ENCODE measurements at places on chromosomes 7 and 10. TPM values are rescaled to one million over a fixed set of nuclear protein-coding genes. Genes with fewer than 3 reads are reported as not detected.

The LRRC61 gene
- total RNA-seq = 25.3 TPM

The PYROXD2 gene
- total RNA-seq = 5.1 TPM

The MMRN2 gene
- not detected for total RNA-seq

DNA sequence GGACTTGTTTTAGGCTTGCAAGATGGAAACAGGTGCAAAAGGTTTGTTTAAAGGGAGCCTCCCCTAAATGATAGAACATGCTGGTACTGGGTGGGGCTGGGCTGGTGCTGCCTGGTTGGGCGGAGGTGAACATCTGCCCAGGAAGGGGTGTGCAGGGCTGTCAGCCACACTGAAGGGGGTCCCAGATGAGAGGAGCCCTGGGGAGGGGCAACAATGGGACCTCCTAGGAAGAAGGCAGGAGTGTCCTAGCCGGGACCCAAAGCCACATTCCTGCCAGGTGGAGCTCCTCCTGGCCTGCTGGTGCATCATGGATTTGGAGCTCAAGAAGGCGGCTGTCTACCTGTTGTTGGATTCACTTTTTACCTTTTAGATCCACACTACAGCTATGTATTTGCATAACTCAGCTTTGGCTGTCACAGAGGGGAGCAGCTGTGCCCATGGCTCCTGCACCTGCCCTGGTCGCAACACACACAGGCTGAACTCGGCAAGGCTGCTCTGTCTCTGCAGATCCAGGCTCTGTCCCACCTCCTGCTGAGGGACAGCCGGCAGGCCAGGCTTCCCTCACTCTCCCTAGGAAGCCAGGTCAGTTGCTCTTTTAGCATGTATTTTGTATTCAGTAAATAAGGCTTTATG lies 59.9 kb downstream of the ADARB2 start:
- no peak overlapping the region for H3K27ac ChIP-seq
- H3K4me3 ChIP-seq = no peak overlapping the region
- H3K27me3 ChIP-seq = no peaks in the 10 kb centered on the region

DNA sequence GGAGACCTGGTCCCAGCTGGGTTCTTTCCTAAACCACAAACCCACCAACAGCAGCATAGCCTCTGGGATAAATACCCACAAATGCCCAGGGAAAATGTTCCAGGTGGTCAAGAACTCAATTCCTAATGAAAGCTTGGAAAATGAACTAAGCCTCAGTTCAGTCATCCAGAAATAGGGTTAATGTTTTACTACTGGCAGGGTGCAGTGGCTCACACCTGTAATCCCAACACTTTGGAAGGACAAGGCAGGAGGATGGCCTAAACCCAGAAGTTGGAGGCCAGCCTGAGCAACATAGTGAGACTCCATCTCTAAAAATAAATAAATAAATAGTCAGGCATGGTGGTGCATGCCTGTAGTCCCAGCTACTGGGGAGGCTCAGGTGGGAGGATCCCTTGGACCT lies 82.2 kb downstream of the SVOPL start:
- DNase-seq = no peak
- no peak overlapping the region for H3K4me3 ChIP-seq
- H3K27ac ChIP-seq = no peak overlapping the region
- no peaks in the 10 kb centered on the region for H3K27me3 ChIP-seq
- no peaks in the 10 kb centered on the region for H3K36me3 ChIP-seq

- H3K4me3 ChIP-seq = no peak overlapping the region
- H3K36me3 ChIP-seq = no peaks in the 10 kb centered on the region
- H3K4me1 ChIP-seq = no peaks in the 10 kb centered on the region
- DNase-seq = no peak
- no peak overlapping the region for H3K27ac ChIP-seq
- H3K27me3 ChIP-seq = no peaks in the 10 kb centered on the region
Measured at GRCh38 chr7:91496251-91496820, 232.1 kb downstream of the FZD1 start.

DNA sequence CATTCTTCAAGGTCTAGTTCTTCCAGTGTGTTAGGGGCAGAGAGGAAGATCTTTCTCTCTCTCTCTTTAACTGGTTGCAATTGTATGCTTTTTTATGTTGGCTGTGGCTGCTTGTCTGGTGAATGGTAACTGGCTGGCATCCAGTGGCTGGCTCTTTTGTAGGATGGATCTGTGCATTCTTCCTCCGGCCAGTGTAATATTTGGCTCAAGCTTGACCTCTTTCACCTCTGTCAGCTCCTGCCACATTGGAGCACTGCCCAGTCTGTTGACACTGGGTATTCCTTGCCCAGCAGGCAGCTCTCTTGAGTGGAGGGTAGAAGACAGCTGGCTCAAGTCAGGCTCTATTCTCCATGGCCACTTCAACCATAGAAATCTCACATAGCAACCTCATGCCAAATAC lies 528.3 kb downstream of the PHTF2 start:
- no peaks in the 10 kb centered on the region for H3K27me3 ChIP-seq
- no peak overlapping the region for H3K27ac ChIP-seq
- no peaks in the 10 kb centered on the region for H3K4me1 ChIP-seq

DNA sequence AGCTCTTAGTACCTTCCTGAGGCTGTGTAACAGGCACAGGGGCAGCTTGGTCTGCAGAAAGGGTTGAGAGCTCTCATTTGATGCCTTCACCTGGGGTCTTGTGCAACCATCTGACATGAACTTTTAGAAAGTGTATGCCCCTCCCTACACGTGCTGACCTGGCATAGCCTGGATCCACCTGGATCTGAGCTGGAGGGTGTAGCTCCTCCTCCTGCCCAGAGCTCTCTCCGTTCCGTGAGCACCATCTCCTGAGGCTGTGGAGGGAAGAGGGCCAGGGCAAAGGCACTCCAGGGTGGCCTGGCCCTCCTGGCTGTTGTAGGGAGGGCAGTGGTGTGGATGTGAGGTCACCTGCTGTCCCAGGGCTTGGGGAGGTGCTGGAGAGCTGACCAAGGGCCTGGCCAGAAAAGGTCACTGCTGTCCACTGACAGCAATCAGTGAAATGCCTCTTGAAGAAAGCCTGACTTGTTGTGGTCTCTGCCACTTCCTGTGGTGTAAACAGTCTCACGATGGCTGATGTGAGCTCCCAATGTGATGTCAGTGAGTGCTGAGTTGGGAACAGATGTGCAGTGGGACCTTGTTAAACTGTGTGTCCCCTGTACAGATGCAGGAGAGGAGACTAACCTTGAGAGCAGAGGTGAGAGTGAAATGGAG lies 23.0 kb downstream of the AMZ1 start:
- no peaks in the 10 kb centered on the region for H3K36me3 ChIP-seq
- H3K27ac ChIP-seq = peak overlapping the region; percentile 81
- peak overlapping the region; percentile 74 for H3K4me3 ChIP-seq

The IKZF1 gene
- 374 TPM for total RNA-seq

GRCh38 chr10:75402486-75403143 lies 1.1 kb upstream of the ZNF503 start:
- peaks cover 28% of the 10 kb centered on the region for H3K4me1 ChIP-seq
- no peak for DNase-seq
- H3K27ac ChIP-seq = no peak overlapping the region
- peak overlapping the region; percentile 72 for H3K4me3 ChIP-seq
- no peaks in the 10 kb centered on the region for H3K36me3 ChIP-seq
- peaks cover 78% of the 10 kb centered on the region for H3K27me3 ChIP-seq

GRCh38 chr10:131774681-131775085 lies 126.1 kb upstream of the PPP2R2D start:
- no peak overlapping the region for H3K27ac ChIP-seq
- no peak for DNase-seq
- H3K4me1 ChIP-seq = no peaks in the 10 kb centered on the region
- H3K36me3 ChIP-seq = no peaks in the 10 kb centered on the region
- H3K27me3 ChIP-seq = no peaks in the 10 kb centered on the region

- no peaks in the 10 kb centered on the region for H3K36me3 ChIP-seq
- no peak overlapping the region for H3K4me3 ChIP-seq
- H3K27me3 ChIP-seq = no peaks in the 10 kb centered on the region
- no peak overlapping the region for H3K27ac ChIP-seq
- no peaks in the 10 kb centered on the region for H3K4me1 ChIP-seq
Measured at GRCh38 chr10:46551701-46552525, 4.5 kb downstream of the GPRIN2 start.

GRCh38 chr10:14179251-14179650 lies 151.5 kb downstream of the FRMD4A start:
- no peaks in the 10 kb centered on the region for H3K36me3 ChIP-seq
- H3K27ac ChIP-seq = no peak overlapping the region
- H3K4me1 ChIP-seq = peaks cover 4% of the 10 kb centered on the region
- no peak for DNase-seq
- peaks cover 81% of the 10 kb centered on the region for H3K27me3 ChIP-seq

The PNLIP gene
- not detected for total RNA-seq

The CAMK2B gene
- total RNA-seq = 0.63 TPM

- peaks cover 10% of the 10 kb centered on the region for H3K27me3 ChIP-seq
- no peak overlapping the region for H3K4me3 ChIP-seq
- H3K27ac ChIP-seq = no peak overlapping the region
- DNase-seq = no peak
- no peaks in the 10 kb centered on the region for H3K36me3 ChIP-seq
- no peaks in the 10 kb centered on the region for H3K4me1 ChIP-seq
Measured at GRCh38 chr7:28362182-28362581, 50.1 kb upstream of the CREB5 start.

DNA sequence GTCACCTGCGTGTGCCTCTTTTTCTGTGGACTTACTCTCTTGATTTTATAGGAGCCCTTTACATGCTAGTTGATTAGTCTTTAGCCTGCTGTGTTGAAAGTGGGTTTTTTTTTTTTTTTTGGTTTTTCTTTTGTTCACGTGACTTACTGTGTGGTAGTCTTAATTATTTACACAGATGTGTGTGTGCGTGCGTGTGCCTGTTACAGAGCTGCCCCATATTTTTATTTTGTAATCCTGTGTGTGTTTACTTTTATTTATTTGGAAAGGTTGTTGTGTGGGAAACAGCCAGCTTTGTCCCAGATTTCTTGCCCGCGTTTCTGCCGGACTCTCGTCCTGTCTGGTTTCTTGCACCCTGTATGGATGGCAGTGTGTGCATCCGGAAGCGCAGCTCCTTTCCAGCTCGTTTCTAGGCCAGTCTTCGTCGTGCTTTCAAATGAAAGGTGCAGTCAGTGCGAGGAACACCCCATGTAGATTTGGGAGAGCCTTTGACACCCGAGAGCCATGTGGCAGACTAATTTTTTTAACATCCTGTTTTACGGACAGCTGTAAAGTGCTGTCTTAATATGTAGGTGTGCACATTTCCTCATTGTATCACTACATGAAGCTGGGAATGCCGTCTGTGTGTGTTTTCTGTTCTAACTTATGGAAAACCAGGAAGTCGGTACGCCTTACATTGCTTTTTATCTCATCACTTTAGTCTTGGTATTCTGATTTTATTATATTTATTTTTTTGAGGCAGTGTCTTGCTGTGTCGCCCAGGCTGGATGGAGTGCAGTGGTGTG lies 55.6 kb downstream of the DNAJB6 start:
- H3K4me1 ChIP-seq = peaks cover 42% of the 10 kb centered on the region
- DNase-seq = no peak
- peak overlapping the region; percentile 30 for H3K27ac ChIP-seq
- H3K36me3 ChIP-seq = peaks cover 25% of the 10 kb centered on the region
- H3K4me3 ChIP-seq = no peak overlapping the region

DNA sequence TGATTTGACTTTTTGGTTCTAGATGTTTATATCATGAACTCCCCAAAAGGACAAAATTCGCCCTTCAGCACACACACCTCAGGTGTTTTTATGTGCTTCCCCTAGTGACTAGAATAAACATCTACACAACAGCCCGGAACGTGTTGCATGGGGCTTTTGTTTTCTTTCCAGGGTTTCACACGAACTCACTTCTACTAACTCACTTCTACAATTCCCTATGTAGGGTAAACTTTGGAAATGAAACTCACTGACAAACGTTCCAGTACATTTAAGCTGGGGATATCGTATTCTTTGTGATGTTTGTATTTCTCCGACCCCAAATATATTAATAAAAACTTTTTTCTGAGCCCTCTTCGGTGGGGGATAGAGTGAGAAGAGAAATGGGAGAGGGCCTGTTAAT lies 1.4 kb downstream of the TRA2A start:
- DNase-seq = peak; percentile 66
- H3K4me3 ChIP-seq = peak overlapping the region; percentile 96
- H3K27me3 ChIP-seq = no peaks in the 10 kb centered on the region
- peaks cover 18% of the 10 kb centered on the region for H3K36me3 ChIP-seq

DNA sequence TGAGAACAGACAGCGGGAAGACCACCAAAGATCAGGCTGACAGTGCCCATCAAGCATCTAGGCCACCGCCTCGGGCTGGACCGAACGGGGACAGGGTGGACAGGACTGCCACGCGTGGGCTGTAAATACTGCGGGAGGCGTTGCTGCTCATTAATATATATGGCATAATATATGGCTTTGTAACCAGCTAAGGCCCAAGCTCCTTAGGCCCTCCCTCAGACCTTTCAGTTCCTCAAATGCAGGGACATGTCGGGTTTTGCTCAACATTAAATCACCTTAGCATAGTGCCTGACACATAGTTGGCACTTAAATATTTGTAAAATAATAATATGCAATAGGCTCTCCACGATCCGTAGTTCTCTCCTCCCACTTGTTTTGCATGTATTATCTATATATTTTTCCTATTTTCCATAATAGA lies 402 bp upstream of the TMEM168 start:
- peak overlapping the region; percentile 93 for H3K4me3 ChIP-seq
- H3K27me3 ChIP-seq = no peaks in the 10 kb centered on the region
- peak overlapping the region; percentile 85 for H3K27ac ChIP-seq
- DNase-seq = no peak
- H3K4me1 ChIP-seq = peaks cover 39% of the 10 kb centered on the region
- H3K36me3 ChIP-seq = peaks cover 11% of the 10 kb centered on the region

DNA sequence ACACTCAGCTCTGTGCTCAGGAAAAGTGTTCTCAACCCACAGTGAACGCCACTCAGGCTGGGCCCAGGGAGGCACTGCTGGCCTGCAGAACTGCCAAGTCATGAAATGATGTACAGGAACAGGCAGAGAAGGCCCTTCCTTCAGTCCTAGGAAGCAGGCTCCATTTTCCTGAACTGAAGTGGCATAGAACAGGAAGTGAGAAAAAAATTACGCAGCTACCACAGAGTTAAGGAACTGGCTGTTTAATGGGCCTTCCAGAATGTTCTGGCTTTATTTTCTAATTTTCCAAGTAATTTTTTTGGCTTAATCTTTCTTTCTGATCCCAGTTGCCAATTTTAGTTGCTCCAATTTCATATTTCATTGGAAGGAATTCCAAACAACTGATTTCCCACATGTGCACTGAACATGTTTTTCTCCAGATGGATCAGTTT lies 39.3 kb downstream of the LRRC18 start:
- no peaks in the 10 kb centered on the region for H3K27me3 ChIP-seq
- no peaks in the 10 kb centered on the region for H3K36me3 ChIP-seq
- no peak overlapping the region for H3K27ac ChIP-seq
- H3K4me1 ChIP-seq = no peaks in the 10 kb centered on the region
- no peak overlapping the region for H3K4me3 ChIP-seq

DNA sequence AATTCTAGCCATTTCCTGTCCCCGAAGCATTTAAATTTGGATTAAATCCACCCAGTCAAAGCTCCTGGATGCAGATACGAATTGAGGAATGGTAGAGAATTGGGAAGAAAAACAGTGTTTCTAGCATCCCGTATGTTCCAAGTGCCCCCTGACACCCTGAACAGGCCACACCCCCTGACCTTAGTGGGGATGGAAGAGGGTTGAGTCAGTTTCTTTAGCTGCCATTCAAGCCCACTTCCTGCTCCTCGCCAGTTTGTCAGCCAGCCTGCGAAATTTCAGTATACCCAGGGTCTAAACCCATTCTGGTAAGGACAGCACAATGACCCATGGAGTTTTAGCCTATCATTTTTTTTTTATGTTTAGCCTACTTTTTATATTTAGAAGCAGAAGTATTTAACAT lies 101.1 kb downstream of the PKD1L1 start:
- DNase-seq = no peak
- no peaks in the 10 kb centered on the region for H3K36me3 ChIP-seq
- H3K27ac ChIP-seq = no peak overlapping the region

All from activated CD8-positive, alpha-beta memory T cell treated with anti-CD3 and anti-CD28 coated beads, Interleukin-2, amount 10 ng/mL, durations not matched to agents 7 days and 5 days (primary cell).